Stimulated activated CD4-positive, alpha-beta T cell treated with anti-CD3 and anti-CD28 coated beads, TNF-alpha, amount 100 ng/mL, for 4 hours (primary cell): ENCODE measurements at places on chromosomes 1 and 21.

GRCh38 chr1:17877896-17878295, 122.8 kb downstream of the ACTL8 start:
- no peak for DNase-seq

DNA sequence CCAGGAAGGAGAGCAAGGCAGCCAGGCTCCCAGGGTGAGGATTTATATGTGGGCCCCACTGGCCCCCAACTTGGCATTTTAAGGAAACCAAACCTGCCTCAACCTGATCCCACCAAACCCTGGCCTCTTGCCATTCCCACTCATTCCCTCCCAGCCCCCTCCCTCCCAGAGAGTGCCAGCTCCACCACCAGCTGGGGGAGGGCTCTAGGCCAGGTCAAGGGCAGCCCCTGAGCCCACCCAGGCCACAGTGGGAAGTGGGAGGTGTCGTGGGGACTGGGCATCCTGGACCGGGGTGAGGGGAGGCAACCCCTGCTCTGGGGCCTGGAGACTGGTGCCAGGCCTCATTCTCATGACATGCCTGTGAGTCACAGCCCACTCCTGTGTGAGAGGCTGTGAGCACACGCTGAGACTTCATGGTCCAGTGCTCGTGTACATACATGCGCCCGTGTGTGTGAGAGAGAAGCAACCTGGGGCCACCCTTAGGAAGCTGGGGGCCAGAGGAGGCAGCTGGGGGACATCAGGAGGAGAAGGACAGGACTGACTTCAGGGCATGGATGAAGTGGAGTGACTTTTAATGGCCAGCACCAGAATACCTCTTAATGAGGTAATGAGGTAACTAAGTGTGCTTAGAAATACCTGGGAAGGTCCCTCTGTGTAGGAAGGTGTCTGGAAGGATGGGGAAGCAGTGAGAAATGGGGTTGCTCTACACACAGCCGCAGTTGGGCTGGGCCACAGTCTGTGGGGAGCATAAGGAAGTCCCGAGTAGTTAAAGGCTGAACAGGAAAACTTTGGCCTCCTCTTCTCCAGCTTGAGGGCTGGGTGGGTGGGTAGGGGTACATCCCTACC, at the start of gene S100A2:
S100A2 (minus strand) TSS at position 316 of the 846 bp plus-strand sequence. CDS start 1,967 bp downstream, outside the sequence.
- no peak for DNase-seq

DNA sequence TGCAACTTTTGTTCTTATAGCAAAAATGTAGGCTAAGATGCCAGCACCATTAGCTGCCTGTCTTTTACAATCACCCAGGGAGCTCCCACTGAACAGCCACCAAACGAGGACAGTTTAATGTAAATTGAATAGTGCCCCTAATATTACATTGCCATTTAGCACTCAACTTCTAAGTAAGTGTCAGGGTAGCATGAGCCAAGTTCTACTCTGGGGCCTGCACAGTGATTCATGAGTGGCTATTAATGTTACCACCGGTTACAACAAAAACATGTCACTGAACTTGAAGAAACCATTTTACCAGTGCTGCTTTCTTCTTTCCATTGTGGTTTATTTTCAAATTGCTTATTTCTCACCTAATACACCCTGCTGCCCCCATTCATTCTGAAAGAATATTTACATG, 295.6 kb upstream of the RRP15 start:
- DNase-seq = no peak

- no peak for DNase-seq
These were observed 547.4 kb downstream of the LTN1 start for GRCh38 chr21:28445141-28445830.

- no peak for DNase-seq
These were observed 370.4 kb downstream of the VAV3 start for GRCh38 chr1:107594536-107594935.

DNA sequence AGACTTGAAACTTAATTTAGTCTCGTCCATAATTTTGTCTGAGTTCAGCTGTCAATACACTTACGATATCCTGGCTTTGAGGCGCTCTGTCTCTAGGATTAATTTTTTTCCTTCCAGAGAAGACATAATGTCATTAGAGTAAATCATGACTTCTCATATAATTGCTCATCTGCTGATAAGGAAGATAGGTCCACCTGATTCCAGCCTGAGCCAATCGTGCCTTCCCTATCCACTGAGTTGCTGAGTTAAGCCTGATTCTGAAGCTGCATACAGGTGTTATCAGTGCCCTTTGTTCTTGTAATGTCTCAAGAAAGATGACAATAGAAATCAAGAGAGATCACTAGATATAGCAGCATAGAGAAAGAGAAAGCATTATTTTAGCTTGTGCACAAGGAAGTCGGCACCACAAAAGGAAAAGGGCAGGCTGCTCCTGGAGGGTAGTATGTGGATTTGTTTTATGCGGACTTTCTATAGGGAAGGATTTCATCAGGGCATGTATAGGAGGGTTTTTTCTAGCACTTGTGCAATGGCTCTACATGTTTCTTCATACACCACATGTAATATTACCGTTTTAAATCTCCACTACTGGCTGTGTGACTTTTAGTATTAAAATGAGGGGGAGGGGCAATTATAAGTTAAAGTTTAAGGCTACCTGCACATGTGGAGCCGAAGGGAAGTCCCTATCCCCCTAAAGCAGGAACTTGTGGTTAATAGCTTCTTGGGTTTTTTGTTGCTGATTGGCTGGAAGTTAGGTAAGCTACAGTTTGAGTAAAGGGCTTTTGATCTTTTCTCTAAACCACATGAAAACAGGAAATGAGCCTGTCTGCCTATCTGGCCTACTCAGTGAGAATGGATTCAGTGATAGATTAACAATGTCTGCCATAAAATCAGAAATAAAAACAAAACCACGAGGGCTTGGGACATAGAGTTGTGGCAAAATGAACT, 133.4 kb downstream of the PLPPR5 start:
- DNase-seq = peak; percentile 23

DNA sequence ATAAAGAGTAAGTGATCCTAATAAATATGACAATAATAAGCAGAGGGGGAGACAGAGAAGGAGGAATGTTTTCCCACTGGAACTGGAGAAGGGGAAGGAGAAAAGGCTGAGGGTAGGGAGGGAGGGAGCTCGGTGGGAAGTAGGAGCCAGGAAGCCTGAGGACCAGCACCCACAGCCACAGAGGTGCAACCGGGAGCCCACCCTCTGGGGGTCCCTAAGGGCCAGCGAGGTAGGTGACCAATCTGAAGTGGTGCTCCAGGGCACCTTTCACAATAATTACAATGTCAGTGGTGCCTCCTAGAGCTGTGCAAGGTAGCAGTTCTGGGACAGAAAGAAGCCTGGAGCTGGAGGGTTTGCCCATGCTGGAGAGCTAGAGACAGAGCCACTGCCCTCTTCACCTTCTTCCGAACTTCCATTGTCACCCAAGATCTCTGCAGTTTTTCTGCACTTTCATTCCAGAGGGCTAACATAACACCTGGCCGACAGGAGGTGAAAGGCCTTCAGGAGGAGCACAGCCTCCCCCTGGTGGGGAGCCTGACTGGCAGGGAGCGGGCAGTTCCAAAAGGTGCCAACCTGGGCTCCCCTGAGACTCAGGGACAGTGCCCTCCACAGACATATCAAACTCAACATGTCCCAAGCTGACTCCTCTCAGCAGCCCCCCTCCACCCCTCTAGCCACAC, 4.1 kb upstream of the AHCYL1 start:
- DNase-seq = no peak

- DNase-seq = no peak
These were observed 14.3 kb upstream of the BLACAT1 start for GRCh38 chr1:205470131-205470530.

DNA sequence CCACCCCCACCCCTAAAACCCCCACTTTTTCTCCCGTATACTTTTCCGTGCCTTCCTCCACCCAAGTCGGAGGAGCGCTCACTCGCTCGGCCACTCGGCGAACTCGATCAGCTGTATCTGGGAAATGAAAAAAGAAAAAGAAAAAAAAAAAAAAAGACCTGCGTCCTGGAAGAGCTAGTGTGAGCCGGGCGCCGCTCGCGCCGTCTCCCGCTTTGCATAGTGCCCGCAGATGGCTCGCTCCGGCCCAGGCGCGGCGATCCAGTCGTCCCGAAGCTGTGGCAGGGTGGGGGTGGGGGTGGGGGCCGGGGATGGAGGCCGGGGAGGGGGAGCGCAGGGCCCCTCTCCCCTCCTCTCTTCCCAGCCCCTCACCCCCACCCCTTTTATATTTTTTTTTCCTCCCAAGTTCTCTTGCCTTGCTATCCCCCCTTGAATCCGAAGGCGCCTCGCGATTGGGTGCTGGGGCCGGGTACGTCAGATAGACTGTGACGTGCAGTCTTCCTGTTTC, 299 bp upstream of the PROX1 start:
- no peak for DNase-seq

- DNase-seq = no peak
These were observed 33.6 kb downstream of the CD55 start for GRCh38 chr1:207355060-207355459.

DNA sequence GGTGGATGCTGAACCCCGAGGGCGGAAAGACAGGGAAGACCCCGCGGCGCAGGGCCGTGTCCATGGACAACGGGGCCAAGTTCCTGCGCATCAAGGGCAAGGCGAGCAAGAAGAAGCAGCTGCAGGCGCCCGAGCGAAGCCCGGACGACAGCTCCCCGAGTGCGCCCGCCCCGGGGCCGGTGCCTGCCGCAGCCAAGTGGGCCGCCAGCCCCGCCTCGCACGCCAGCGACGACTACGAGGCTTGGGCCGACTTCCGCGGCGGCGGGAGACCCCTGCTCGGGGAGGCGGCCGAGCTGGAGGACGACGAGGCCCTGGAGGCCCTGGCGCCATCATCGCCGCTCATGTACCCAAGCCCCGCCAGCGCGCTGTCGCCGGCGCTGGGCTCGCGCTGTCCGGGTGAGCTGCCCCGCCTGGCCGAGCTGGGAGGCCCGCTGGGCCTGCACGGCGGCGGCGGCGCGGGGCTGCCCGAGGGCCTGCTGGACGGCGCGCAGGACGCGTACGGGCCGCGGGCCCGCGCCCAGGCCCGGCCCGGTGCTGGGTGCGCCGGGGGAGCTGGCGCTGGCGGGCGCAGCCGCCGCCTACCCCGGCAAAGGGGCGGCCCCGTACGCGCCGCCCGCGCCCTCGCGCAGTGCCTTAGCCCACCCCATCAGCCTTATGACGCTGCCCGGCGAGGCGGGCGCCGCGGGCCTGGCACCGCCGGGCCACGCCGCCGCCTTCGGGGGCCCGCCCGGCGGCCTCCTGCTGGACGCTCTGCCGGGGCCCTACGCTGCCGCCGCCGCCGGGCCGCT, 20.7 kb downstream of the FOXO6 start:
- DNase-seq = no peak

DNA sequence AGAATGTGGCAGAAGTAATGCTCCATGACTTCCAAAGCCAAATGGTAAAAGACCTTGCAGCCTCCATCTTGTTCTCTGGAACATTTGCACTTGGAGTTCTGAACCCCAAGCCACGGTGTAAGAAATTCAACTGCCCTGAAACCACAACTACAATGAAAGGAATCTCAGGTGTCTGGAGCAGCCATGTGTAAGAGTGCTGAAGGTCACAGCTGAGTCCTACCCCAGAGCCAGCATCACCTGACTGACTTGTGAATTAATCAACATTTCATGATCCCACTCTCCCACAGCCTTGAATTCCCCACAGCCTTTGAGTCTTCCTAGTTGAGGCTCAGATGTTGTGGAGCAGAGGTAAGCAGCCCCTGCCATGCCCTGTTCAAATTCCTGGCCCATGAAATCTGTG, 192.8 kb upstream of the CAMK1G start:
- no peak for DNase-seq

GRCh38 chr1:205477759-205478247, 22.0 kb upstream of the BLACAT1 start:
- no peak for DNase-seq

GRCh38 chr1:218312509-218312908, 27.4 kb downstream of the RRP15 start:
- no peak for DNase-seq

DNA sequence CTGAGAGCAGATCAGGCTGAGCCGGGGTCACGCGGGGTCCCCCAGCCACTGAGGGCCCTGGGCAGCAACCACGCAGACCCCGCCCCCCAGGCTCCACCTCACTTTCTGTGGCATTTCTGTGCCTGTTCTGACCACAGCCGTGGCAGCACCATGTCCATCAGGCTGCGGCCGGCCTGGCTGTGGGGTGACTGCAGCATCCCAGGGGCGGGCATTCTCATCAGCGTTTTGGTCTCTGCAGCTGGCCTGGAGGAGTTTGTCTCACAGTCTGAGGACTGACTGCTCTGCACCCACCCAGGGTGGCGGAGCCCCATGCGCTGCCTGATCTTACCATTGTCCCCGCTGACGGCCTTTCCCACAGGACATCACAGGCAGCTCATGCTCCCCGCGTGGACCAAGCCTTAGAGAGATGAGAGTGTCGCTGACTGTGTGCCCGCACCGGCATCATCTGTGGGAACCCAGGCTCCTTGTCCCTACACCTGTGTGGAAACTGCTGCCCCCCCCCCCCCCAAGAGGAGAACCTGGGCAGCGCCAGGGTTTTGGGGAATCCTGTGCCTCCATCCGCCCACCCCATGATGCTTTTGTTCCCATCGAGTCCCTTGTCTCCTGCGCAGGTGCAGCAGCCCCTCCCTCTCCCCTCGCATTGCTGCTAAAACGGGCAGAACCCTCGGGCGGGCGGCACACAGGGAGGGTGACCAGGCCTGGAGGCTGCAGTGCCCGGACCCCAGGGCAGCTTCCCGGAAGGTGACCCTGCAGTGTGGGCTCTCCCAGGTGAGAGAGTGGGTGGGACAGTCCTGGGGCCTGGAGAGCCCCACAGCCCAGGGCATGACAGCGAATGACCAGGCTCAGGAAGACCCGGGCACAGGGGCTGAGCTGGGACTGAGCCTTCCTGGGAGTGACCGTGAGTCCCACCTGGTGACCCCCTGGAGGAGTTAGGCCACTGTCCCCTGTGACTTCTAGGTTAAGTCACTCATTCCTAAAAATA, 1.8 kb downstream of the KRTAP10-1 start:
- DNase-seq = no peak

DNA sequence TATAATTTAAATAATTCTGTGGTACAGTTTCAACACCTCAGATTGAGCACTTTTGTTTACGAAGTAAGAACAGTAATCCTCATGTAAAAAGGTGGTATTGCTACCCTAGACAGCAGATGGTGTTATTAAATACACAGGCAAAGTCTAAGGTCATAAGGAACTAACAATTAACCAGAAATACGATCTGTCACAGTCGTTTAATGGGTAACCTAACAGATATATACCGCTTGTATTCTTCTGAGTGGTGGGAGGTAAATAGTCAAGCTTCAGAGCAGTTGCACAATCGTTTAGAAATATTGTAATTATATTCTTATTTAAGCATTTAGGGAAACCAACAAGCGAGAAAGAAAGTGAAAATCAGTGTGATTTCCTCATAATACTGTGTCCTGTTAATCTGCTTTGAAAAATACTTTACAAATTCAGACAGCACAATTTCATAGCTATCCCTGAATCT, 9.8 kb upstream of the IRF2BP2 start:
- no peak for DNase-seq

GRCh38 chr1:204113896-204114295, 37.9 kb downstream of the ETNK2 start:
- no peak for DNase-seq

DNA sequence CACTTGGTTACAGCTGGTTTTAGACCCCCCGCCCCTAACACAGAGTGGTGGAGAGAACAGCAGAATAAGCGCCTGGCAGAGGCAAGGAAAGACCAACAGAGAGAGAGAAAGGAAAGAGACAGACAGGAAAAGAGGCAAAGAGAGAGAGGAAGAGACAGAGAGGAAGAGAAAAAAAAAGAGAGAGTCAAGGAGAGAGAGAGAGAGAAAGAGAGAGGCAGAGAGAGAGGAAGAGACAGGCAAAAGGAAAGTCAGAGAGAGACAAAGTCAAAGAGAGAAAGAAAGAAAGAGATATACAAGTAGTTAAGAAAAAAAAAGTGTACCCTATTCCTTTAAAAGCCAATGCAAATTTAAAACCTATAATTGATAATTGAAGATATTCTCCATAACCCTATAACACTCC, 13.0 kb upstream of the NEK2 start:
- DNase-seq = no peak
